NCI-H510A treated with DMSO at 0.1 percent for 48 hours (cell line): ENCODE measurements at places on chromosomes 1 and 21.

- no peak for DNase-seq
Observed at GRCh38 chr21:42403611-42404231, at the start of gene UBASH3A. TSS of gene UBASH3A (plus strand) at chr21:42403902. CDS start at chr21:42403946, 44 bp downstream.

DNA sequence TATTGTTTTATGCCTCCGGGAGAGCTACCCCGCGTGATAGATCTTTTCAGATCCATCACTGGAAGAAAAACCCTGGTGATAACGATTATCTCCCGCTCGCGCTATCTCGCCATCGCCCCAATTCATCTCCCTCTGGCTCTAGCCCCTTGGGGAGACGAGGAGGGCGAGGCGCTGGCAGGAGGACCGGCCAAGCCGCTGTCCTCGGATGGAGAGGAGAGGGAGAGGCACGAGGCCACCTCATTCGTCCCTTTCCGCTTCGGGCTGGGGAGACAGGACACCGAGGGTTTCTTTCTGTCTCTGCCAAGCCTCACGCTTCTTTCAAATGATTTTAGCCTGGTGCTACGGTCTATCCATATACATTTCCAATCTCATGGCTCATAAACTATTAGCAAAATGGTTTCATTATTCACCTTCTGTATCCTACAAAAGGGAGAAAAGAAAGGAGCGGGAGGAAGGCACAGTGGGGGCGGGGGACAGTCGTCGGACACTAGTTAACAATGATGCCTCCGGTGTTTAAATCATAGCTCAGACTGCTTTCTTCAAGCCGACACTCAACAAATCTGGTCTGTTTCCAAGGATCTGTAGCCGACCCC, 415.0 kb upstream of the ESRRG start:
- DNase-seq: no peak

GRCh38 chr1:119541389-119541788, 34.4 kb downstream of the HSD3B1 start:
- no peak for DNase-seq

- no peak for DNase-seq
Observed at GRCh38 chr1:183244466-183244865, 58.4 kb downstream of the LAMC2 start.

GRCh38 chr1:59672851-59673572, 141.7 kb upstream of the HOOK1 start:
- no peak for DNase-seq

GRCh38 chr1:168235548-168235885, 9.7 kb downstream of the SFT2D2 start:
- DNase-seq: no peak
